ENCODE measurements at places on chromosomes 7 and 10.

GRCh38 chr10:24305551-24306506 is 96.9 kb downstream of the KIAA1217 start:
- no peak for DNase-seq

DNA sequence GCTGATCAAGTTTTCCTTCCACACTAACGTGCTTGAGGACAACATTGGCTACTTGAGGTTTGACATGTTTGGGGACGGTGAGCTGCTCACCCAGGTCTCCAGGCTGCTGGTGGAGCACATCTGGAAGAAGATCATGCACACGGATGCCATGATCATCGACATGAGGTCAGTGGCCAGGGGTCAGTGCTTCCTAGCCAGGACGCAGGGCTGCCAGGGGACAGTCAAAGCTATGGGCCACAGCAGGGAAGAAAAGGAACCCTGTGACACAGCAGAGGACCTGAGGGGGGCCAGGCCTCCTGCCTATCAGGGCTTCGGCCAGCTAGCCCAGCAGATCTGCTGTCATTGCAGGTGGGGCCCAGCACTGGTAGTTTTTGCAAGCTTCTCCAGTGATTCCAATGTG is 5.2 kb downstream of the RBP3 start:
- no peak for DNase-seq

- no peak for DNase-seq
These were observed 17.7 kb downstream of the CUX1 start for GRCh38 chr7:101835136-101835535.

DNA sequence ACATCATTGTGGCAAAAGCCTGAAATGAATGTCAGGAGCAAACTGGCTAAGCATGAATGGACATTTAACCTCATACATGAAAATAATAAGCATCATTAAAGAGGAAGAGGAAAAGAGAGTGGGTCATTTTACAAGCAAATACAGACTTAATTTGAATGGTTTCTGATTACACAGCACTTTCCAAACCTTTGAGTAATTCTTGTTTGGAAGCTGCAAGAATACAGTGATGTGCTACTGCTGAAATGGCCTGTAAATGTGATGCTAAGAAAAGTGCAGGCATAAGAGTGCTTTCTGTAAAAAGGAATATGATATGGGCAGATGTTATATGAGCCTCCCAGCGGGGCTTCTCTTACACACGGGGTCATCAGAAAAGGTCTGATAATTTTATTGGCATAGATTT is 30.2 kb downstream of the TAS2R16 start:
- no peak for DNase-seq

GRCh38 chr10:50529660-50530059 is 94.1 kb downstream of the SGMS1 start:
- DNase-seq, result no peak

DNA sequence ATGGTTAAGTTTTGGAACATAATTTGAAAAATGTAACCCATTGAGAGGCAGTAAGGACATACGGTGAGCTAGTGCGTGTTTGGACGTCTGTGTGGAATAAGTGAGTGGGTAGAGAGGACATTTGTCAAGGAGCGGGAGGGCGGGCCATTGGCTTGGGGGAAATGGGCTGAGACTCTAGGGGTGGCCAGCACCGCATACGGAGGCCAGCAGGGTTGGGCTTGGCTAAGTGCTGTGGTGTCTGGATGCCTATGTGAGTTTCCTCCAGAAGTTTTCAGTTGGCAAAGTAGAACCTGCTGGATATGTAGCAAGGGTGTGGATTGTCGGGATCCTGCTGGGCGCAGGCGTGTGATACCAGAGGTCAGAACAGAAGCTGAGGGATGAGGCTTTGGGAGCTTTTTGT is 103.0 kb downstream of the TCF7L2 start:
- DNase-seq, result no peak

GRCh38 chr10:110867807-110868465 is 3.8 kb upstream of the PDCD4 start:
- DNase-seq, result no peak

GRCh38 chr10:90363799-90364483 is 493.9 kb downstream of the HTR7 start:
- no peak for DNase-seq

GRCh38 chr7:114765331-114766040 is 156.4 kb upstream of the MDFIC start:
- DNase-seq, result no peak

DNA sequence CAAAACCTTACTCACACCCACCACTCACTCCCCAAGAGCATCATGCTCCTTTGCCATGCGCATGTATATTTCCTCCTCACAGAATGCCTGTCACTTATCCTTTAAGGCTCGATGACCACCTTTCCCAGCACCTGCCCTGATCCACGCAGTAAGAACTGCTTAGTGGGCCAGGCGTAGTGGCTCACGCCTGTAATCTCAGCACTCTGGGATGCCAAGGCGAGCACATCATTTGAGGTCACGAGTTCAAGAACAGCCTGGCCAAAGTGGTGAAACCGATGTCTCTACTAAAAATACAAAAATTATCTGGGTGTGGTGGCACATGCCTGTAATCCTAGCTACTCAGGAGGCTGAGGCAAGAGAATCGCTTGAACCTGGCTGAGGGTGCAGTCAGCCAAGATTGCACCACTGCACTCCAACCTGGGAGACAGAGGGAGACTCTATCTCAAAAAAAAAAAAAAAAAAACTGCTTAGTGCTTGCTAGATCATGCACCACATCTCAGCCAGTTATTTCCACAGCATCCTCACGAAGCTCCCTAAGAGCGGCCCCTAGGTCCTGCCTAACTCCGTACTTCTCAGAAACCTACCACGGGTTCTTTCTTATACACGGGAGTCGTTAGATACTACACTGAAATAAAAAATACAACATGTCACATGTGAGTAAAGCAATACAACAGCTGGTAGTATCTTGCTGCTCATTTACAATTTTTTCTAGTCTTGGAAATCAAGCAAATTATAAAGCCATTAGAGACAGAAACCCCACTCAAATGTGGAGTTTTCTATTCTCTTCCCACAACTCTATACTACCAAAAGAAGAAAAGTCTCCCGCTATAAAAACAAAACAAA is 37.2 kb downstream of the CYTH3 start:
- DNase-seq, result no peak

DNA sequence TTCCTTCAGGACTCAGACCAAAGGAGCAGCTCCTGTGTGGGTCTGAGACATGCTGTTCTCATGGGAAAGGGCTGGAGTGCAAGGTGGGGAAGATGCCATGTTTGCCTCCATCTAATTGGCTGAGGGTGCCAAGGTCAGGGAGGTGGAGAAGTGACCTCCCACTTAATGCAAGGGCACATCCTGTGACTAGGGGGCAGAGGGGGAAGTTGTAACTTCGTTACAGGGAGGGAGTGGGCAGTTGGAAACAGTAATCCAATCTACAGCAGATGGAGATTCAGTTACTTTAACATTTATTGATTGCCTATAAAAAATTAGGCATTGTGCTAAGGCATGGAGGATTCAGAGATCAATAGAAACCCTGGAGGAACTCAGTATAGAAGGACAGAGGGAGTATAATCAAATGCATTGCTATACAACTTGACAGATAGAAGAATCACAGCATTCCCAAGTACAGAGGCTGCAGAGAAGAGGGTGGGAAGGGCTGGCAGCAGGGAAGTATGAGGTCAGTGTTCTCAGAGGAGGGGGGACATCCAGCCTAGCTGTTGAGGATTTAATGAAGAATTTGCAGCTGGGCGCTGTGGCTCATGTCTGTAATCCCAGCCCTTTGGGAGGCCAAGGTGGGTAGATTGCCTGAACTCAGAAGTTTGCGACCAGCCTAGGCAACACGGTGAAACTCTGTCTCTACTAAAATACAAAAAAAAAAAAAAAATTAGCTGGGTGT is 75.9 kb downstream of the CCNY start:
- DNase-seq, result no peak

DNA sequence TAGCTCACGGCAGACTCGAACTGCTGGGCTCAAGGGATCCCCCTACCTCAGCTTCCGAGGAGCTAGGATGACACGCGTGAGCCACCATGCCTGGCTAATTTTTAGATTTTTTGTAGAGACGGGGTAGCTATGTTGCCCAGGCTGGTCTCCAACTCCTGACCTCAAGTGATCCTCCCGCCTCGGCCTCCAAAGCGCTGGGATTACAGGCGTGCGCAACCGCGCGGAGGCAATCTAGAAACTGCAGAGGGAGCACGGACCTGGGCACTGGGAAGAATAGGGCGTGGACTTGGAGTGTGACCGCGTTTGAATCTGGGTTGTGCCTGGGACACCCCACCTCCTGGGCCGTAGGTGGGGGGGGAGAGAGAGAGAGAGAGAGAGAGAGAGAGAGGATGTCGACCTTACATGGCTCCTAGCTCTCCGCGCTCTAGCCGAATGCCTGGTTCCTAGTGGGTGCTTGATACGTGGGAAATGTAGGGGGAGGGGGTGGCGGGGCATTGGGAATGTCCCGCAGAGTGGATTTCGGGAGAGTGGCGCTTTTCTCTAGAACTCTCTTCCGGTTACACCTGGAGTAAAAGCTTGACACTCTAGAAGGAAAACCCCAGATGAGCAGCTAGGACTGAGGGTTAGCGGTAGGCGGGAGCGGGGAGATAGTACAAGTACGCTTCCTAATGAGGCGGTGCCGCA is 1.2 kb upstream of the MAP3K8 start:
- DNase-seq, result no peak

- DNase-seq, result no peak
These were observed 28.5 kb downstream of the CCNY start for GRCh38 chr10:35364808-35365207.

DNA sequence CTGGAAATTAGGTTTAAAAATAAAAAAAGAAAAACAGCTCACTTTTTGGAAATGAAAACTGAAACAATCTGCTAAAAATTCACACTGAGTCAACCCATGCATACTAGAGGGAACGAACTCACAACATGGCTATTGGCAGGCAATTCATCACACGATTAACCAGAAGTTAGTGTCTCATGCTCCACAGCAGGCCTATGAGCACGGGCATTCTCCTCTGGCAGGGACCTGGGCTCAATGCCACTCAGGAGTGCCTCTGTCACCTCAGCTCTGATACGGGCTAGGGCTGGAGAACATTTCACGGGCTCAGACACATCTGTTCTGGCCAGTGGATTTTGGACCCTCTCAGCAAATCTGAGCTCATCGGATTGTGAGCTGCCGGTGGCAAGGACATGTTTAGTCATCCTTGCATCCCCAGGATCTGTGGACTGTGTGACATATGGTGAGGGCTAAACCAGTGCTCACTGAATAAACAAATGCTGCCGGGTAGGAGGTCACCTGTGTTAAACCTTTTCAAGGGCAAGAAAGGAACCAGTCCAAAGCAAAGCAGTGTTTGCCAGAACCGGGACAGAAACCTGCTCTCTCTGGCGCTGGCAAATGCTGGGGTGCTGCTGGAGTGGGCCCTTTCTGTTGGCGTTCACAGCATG is 40.1 kb downstream of the POLR3A start:
- DNase-seq, result no peak

- no peak for DNase-seq
These were observed 2.8 kb downstream of the FBXL15 start for GRCh38 chr10:102423372-102423968.

DNA sequence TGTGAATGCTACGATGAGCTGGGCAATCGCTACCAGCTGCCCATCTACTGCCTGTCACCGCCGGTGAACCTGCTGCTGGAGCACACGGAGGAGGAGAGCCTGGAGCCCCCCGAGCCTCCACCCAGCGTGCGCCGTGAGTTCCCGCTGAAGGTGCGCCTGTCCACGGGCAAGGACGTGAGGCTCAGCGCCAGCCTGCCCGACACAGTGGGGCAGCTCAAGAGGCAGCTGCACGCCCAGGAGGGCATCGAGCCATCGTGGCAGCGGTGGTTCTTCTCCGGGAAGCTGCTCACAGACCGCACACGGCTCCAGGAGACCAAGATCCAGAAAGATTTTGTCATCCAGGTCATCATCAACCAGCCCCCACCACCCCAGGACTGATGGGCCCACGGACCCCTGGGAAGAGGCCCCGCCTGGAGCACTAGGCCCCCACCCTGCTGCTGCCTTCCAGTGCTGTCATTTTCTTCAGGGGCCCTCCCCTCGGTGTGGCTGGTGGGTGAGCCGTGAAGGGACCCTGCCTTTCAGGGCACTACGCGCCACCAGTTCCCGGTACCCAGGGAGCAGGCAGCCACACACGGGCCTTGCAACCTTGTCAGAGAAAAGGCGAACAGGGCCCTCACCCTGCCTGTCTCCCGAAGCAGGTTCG is 2.3 kb upstream of the ANKRD2 start:
- no peak for DNase-seq

DNA sequence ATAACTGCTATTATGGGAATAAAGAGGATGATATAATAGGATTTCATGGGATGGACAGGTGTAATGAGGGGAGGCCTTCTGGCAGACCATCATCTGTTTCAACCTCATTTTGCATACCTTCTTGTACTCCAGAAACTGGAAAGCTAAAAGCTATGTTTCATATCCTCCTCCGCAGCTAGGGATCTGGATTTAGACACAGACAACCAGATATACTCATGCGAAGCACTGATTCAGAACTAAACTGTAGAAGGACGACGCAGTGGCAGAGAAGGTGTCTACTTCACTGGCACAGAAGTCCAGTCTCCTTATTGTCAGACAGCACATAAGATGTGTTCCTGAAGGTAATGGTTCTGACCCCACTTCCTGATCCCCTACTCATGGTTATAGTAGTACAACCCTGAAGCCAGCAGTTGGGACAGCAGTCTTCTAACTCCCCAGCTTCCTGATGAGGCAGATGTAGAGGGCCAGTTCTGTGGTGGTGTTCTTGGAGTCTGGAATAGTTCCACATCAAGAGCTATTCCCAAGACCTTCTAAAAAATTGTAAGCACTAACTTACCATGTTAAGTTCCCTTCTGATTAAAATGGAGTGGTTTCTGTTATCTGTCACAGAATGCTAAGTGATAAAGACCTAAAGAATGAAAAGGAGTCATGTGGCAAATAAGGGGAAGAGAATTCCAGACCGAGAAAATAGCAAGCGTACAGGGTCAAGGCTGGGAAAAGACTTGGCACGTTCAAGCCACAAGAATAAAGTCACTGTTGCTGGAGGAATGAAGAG is 550.3 kb downstream of the GRM8 start:
- DNase-seq, result no peak

DNA sequence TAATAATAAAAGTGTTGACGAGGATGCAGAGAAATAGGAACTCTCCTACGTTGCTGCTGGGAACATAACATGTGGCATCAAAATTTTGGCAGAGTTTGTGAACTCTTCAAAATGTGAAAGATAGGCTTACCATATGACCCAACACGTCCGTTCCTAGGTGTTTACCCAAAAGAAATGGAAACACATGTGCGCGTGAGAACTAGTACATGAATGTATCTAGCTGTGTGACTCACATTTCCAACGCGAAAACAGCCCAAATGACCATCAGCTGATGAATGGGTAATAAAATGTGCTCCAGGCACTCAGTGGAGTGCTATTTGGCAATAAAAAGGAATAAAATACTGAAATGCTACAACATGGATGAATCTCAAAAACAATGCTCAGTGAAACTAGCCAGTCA is 10.4 kb upstream of the ELFN1 start:
- no peak for DNase-seq

DNA sequence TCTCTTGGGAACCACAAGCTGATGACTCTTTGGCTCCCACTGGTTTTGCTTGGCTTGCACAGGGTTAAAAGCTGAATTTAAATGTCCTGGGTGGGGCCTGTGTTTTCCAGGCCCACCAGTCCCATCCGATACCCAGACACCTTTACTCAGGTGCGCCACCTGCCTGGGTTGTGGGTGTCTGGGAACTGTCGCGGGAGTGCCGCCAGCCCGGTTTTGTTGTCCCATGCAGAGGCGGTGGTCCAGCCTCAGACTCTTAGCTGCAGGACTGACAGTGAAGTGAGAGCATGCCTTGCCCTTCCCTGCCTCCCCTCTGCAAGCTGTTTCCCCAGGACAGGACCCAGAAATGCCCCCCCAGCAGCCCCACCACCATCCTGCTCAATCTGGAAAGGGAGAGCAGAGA is 255.6 kb upstream of the ZNF32 start:
- DNase-seq, result no peak
